ENCODE measurements at places on chromosomes 3 and 15. TPM values are rescaled to one million over a fixed set of nuclear protein-coding genes. Genes with fewer than 3 reads are reported as not detected.

The CSPG4 gene
- total RNA-seq, result 33.2 TPM

The TMC3 gene
- not detected for total RNA-seq

The ST3GAL6 gene
- 42.0 TPM for total RNA-seq

The MEGF11 gene
- not detected for total RNA-seq

The ANKUB1 gene
- total RNA-seq, result not detected

The A4GNT gene
- total RNA-seq, result 12.5 TPM

The BFSP2 gene
- not detected for total RNA-seq

The SUCNR1 gene
- total RNA-seq, result 0.92 TPM

The RARB gene
- 7.5 TPM for total RNA-seq

The ST8SIA2 gene
- total RNA-seq, result not detected

The PIERCE2 gene
- total RNA-seq, result not detected

The WNT7A gene
- total RNA-seq, result not detected

The RASGRF1 gene
- 3.8 TPM for total RNA-seq

The MORC1 gene
- not detected for total RNA-seq

Data from stomach (tissue), 19 donors.